RPMI7951 (cell line): ENCODE measurements at places on chromosomes 7 and 10. TPM values are rescaled to one million over a fixed set of nuclear protein-coding genes. Genes with fewer than 3 reads are reported as not detected.

IDI1 gene
- 118 and 163 TPM in 2 replicates for total RNA-seq

DNA sequence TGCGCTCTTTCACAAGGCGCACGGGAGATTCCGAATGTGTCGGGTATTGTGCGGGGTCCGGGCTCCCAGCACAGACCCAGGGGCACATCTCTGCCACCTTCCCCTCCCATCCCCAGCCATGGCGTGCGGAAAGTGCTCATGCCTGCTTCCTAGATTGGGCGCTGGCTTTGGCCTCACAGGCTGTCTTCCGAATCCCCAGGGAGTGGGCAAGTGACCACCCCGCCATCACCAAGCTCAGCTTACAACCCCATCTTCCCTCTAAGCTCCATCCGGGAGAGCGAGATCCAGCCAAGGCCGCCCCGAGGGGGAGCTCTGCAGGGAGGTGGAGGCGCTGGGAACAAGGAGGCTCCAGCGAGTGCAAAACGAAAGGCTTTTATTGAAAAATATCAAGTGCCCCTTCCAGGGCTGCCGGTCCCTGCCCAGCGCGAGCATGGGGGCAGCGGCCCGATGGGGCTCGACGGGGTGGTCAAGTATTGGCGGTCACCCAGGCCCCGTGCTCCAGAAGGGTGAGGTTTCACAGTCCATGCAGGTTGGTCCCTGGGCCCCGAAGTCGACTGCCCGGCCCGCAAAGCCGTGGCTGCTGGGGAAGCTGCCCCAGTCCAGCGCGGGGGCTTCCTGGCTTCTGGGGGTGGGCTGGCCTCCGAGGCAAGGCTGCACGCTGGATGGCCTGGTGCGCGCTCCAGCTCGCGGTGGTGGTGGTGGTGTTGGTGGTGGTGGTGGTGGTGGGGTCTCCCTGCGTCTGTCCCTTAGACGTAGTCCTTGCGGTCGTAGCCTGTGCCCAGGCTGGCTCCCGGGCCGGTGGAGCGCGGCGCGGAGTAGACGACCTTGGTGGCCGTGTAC is 1.2 kb downstream of the CLDN3 start:
- DNase-seq, result no peak

- DNase-seq, result no peak
These were observed 213.0 kb downstream of the DNAJB6 start for GRCh38 chr7:157549612-157550299.

DNA sequence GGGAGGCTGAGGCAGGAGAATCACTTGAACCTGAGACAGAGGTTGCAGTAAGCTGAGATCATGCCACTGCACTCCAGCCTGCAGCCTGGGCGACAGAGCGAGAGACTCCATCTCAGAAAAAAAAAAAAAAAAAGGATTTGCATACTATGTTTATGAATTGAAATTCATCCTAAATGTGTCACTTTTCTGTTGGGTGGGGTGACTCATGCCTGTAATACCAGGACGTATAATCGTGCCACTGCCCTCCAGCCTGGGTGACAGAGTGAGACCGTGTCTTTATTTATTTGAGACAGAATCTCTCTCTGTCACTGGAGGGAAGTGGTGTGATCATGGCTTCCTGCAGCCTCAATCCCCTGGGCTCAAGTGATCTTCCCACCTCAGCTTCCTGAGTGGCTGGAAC is 5.8 kb downstream of the ZNF212 start:
- DNase-seq, result no peak

PKD1L1 gene
- total RNA-seq, result 0.10 and 0.12 TPM in 2 replicates

DNA sequence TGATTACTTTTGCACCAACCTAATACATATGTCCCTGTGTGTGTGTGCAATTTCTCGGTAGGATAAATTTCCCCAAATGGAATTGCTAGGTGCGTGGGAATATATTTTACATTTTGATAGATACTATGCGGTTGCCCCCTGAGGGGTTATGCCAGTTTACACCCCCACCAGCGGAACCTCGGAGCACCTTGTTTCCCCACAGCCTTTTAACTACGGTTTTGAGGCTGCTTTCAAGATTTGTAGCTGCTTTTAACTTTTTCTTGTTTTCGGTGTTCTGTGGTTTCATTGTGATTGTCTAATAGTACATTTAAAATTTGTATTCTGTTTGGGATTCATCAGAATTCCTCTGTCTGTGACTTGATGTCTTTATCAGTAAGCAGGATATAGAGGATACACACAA is 22.0 kb downstream of the PROSER2 start:
- DNase-seq, result no peak

GRCh38 chr7:80253237-80253636 is 118.6 kb downstream of the GNAI1 start:
- no peak for DNase-seq

- DNase-seq, result no peak
These were observed 21.5 kb upstream of the ZNF800 start for GRCh38 chr7:127413962-127414361.
